Ascending aorta (tissue), 2 donors: ENCODE measurements at places on chromosomes 16 and 17. TPM values are rescaled to one million over a fixed set of nuclear protein-coding genes. Genes with fewer than 3 reads are reported as not detected.

The PYDC1 gene
- not detected for total RNA-seq

The VPS9D1 gene
- 17.2 TPM for total RNA-seq

DNA sequence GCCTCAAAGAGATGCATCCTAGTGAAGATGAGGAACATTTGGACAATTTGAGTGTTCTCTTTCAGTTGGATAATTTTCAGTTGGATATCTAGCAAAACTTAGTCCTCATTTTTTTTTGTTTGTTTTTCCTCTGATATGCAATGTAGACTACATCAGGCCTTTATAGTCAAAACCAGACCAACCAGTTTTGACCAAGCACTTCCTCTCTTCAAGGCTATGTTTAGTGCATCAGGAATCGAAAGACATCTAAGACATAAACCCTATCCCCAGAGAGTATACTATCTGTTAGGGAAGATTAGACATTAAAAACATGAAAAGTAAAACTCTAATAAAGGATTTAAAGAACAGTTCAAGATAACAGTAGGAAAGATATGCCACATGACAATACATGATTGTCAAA lies 256.1 kb downstream of the IRX3 start:
- no peaks in the 10 kb centered on the region for H3K4me1 ChIP-seq
- no peaks in the 10 kb centered on the region for H3K27me3 ChIP-seq
- no peak for DNase-seq
- no peak overlapping the region for H3K4me3 ChIP-seq
- no peak overlapping the region for H3K27ac ChIP-seq

The ZSCAN10 gene
- not detected for total RNA-seq

The GLG1 gene
- total RNA-seq: 77.0 TPM

DNA sequence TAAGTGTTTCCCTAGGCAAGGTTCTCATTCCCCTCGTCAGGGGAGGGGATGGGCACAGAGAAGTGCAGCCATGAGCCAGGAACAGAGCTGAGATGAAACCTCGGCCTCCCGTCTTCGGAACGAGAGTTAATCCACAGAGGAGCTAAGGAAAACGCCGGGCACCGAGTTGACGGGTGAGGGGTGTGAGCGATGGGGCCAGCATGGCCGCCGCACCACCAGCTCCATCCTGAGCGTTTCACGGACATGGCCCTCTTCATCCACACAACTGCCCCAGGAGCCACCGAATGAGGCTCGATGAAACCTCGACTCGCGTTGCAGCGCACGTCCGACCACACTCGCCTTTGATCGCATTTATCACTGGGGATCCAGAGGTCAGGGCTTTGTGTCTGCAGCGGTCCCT lies 21.5 kb downstream of the CA5A start:
- no peak for DNase-seq
- H3K4me1 ChIP-seq: peaks cover 18% of the 10 kb centered on the region
- no peak overlapping the region for H3K27ac ChIP-seq
- no peaks in the 10 kb centered on the region for H3K27me3 ChIP-seq
- no peaks in the 10 kb centered on the region for H3K36me3 ChIP-seq
- no peak overlapping the region for H3K4me3 ChIP-seq

The SMURF2 gene
- 17.6 TPM for total RNA-seq

DNA sequence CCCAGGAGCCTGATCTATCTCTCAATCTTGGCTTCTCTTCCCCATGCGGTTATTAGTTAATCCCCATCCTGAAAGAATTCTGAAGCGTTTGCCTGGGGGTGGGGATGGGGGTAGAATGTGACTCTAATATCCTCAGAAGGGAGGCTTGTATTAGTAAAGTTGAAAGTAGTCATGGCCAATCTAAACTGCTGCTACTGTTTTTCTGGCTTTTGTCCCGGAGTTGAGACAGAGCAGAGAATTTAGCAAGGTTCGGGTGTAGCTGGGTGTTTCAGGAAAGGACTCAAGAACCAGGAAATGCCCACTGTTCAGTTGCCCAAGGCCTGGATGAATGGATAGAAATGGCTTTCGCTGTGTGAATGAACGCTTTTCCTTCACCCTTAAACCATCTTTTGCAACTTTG lies 17.6 kb upstream of the ITGAM start:
- H3K4me3 ChIP-seq: no peak overlapping the region
- H3K27ac ChIP-seq: no peak overlapping the region
- no peaks in the 10 kb centered on the region for H3K27me3 ChIP-seq
- H3K36me3 ChIP-seq: no peaks in the 10 kb centered on the region
- no peaks in the 10 kb centered on the region for H3K4me1 ChIP-seq

GRCh38 chr17:70041061-70041460 lies 34.0 kb upstream of the KCNJ16 start:
- DNase-seq: no peak
- H3K27me3 ChIP-seq: no peaks in the 10 kb centered on the region
- H3K36me3 ChIP-seq: no peaks in the 10 kb centered on the region
- no peak overlapping the region for H3K4me3 ChIP-seq
- H3K4me1 ChIP-seq: no peaks in the 10 kb centered on the region

The PRR14 gene
- 124 TPM for total RNA-seq

DNA sequence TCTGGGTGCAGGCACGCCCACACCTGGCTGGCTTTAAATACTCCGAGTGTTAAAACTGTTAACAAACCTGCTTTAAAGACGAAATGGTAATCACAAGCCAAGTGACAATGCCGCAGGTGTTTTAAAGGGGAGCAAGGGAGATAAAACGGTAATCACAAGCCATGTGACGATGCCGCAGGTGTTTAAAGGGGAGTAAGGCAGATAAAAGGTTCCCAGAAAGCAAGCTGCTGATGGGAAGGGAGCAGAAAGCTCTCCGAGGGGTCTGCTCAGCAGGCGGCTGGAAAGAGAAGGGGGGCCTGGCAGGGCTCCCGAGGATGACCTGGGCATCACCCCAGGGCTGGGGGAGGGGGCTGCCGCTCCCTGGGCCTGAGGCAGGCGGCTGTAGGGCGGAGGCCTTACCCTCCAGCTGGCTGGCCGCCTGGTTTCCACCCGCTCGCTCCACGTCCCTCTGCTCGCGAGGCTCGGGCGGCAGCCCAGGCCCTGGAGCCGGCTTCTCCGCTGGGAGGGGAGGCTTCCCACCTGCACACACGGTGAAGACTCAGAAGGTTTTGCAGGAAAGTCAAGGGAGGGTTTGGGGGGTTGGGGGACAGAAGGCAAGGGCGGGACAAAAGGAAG lies 12.1 kb downstream of the NDUFAF8 start:
- DNase-seq: no peak
- peaks cover 13% of the 10 kb centered on the region for H3K4me1 ChIP-seq
- peaks cover 33% of the 10 kb centered on the region for H3K36me3 ChIP-seq
- H3K4me3 ChIP-seq: no peak overlapping the region

DNA sequence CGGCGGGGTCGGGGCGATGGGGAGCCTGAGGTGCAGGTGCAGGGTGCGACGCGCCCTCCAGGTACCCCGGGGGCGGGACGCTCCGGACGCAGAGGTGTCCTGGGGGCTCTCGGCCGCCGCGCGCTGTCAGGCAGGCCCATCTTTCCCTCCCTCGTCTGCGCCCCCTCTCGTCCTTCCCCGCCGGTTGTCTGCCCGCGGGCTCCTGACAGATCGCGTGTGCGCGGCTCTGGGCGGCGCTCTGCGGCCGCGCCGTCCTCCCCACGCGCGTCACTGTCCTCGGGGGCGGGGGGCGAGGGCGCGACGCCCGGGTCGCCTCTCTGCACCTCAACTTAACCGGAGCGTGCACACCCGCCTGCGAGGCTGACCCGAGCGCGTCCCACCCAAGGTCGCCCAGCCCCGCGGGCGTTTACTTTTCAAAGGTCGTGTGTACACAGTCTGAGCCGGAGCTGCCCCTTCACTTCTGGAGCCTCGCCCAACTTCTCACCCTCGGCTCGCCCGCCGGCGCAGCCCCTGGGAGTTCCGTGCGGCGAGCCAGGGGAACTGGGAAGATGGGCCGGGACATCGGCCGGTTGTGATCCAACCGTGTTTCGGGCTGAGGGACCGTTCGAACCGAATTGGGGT lies 512 bp downstream of the AKAP1 start:
- H3K27me3 ChIP-seq: no peaks in the 10 kb centered on the region
- peak overlapping the region; percentile 98 for H3K27ac ChIP-seq
- H3K4me3 ChIP-seq: peak overlapping the region; percentile 82
- no peak for DNase-seq
- no peaks in the 10 kb centered on the region for H3K36me3 ChIP-seq

DNA sequence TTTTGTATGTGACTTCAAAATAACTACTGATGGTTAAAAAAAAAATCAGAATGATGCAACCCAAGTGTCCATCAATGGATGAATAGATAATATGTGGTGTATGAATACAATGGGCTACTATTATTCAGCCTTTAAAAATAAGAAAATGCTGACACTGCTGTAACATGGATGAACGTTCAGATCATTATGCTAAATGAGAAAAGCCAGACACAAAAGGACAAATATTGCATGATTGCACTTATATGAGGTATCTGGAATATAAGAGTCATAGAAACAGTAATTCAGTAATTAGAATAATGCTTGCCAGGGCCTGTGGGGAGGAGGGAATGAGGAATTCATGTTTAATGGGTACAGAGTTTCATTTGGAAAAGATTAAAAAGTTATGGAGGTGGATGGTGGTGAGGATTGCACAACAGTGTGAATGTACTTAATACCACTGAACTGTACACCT lies 25.4 kb downstream of the TENT4B start:
- peaks cover 4% of the 10 kb centered on the region for H3K4me1 ChIP-seq
- no peaks in the 10 kb centered on the region for H3K27me3 ChIP-seq
- no peaks in the 10 kb centered on the region for H3K36me3 ChIP-seq

The BICDL2 gene
- not detected for total RNA-seq

The NOS2 gene
- total RNA-seq: not detected

DNA sequence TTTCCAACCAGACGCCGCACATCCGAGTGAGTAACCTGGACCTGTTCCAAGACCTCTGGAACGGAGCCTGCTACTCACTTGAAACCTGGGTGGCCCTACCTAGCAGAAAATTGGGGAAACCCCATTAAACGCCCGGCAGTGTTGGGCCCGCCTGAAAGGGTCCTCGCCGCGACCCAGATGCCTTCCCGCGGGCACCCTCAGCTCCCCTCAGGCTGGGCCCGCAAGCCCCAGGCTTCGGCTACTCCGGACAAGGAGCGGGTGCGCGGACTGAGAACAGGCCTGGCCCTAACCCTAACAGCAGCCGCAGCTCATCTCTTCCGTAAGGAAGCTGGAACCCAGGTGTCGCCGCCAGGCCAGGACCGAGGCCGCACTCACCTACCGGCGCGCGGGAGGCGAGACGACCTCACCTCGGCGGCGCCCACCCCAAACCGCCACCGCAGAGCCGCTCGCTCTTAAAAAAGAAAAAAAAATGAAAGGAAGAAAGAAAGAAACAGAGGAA lies 344 bp downstream of the PSME3IP1 start:
- peak overlapping the region; percentile 94 for H3K4me3 ChIP-seq
- no peaks in the 10 kb centered on the region for H3K36me3 ChIP-seq
- H3K4me1 ChIP-seq: peaks cover 26% of the 10 kb centered on the region
- DNase-seq: peak; percentile 85

- no peak overlapping the region for H3K27ac ChIP-seq
- H3K27me3 ChIP-seq: no peaks in the 10 kb centered on the region
- H3K36me3 ChIP-seq: no peaks in the 10 kb centered on the region
- no peaks in the 10 kb centered on the region for H3K4me1 ChIP-seq
Observed at GRCh38 chr17:53472586-53472985, 350.1 kb upstream of the KIF2B start.

GRCh38 chr17:63946440-63947363 lies 14.6 kb upstream of the CD79B start:
- H3K4me3 ChIP-seq: no peak overlapping the region
- H3K36me3 ChIP-seq: no peaks in the 10 kb centered on the region
- no peak overlapping the region for H3K27ac ChIP-seq
- DNase-seq: no peak
- no peaks in the 10 kb centered on the region for H3K4me1 ChIP-seq

GRCh38 chr17:51461578-51462004 lies 201.2 kb downstream of the UTP18 start:
- H3K36me3 ChIP-seq: no peaks in the 10 kb centered on the region
- H3K27me3 ChIP-seq: no peaks in the 10 kb centered on the region
- H3K4me3 ChIP-seq: no peak overlapping the region
- H3K4me1 ChIP-seq: no peaks in the 10 kb centered on the region

The ABCC12 gene
- not detected for total RNA-seq

DNA sequence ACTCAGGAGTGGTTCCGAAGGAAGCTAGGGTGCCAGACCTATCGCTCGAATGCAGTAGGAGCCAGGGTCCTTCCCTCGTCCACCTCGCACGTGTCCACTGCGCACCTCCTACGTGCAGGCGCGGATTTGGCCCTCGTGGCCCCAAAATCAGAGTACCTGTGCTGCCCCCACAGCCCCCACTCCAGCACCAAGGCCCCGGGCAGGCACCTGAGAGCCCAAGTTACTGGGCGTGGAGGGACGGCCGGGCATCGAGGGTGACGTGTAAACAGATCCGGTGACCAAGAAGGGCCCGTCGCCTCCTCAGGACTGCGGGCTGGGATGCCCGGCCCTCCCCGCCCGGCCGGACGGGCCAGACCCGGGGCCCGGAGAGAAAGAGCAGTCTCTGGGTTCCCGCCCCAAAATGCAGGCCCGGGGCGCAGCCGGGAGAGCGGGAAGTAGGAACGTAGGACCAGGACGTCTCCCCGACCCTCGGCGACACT lies 492 bp downstream of the SLC25A39 start:
- H3K27me3 ChIP-seq: no peaks in the 10 kb centered on the region
- peak overlapping the region; percentile 74 for H3K4me3 ChIP-seq
- DNase-seq: no peak
- peaks cover 28% of the 10 kb centered on the region for H3K36me3 ChIP-seq
- H3K27ac ChIP-seq: peak overlapping the region; percentile 96

- no peak for DNase-seq
- no peak overlapping the region for H3K4me3 ChIP-seq
- H3K4me1 ChIP-seq: no peaks in the 10 kb centered on the region
Observed at GRCh38 chr17:79127534-79128135, 53.0 kb downstream of the ENGASE start.

DNA sequence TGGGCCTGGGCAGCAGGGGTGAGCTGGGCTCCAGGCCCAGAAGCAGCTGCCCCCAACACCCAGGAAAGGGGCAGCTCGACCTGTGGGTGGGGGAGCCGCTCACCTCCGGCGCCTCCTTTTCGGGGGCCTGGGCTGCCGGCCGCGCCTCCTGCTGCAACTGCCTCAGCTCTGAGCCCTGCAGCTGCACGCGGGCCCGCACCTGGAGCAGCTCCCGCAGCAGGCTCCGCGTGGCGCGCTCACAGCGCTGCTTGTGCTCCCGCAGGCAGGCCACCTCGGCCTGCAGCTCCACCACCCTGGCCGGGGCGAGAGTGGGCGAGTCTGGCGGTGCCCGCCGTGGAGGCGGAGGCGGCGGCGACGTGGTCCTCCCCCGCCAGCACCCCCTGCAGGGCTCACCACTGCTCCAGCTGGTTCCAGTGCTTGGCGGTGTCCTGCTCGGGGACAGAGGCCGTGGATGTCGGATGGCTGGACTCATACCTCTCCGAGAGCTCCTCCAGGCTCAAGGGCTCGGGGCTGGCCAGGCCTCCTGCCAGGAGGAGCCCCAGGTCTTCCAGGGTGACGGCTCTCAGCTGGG lies 868 bp downstream of the CCDC154 start:
- H3K27me3 ChIP-seq: no peaks in the 10 kb centered on the region
- H3K27ac ChIP-seq: no peak overlapping the region
- DNase-seq: no peak
- no peaks in the 10 kb centered on the region for H3K4me1 ChIP-seq
- H3K36me3 ChIP-seq: peaks cover 23% of the 10 kb centered on the region

The SYT17 gene
- 2.4 TPM for total RNA-seq
